LHCN-M2 (cell line): ENCODE measurements at places on chromosomes 5 and 9. TPM values are rescaled to one million over a fixed set of nuclear protein-coding genes. Genes with fewer than 3 reads are reported as not detected.

DNA sequence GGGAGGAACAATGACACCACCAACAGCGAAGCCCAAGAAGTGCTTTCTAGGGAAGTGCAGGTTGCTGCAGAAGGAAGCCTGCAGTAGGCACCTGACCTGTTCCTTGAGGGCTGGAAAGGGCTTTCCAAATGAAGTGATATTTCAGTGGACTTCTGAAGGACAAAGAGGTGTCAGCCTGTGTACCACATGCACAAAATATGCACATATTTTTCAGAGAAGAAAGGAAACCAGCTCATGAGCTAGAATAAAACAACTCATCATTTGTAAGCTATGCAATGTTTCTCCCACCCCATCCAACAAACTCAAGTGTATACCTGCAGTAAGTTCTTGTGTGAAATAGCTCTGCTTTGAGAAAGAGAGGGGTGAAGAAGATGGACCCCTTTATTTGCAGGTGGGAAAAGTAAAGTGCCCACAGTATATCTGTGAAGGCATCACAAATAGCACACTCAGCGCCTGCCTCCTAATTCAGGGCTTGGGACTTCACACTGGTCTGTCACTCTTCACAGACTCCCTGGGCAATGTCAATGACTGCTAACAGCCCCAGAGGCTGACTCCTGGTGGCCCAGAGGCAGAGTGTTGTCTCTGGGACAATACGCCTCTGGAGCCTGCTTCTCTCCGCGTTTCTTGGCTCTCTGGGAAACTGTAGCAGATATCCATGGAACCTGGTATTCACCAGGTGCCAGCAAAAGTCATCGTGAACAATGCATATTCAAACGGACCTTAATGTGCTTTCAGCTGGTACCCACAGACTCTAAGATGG lies 198.1 kb upstream of the EFNA5 start:
- DNase-seq: no peak

- no peak for DNase-seq
These were observed 431.4 kb upstream of the CCNG1 start for GRCh38 chr5:163005949-163006348.

GRCh38 chr9:5435912-5436311 lies 1.8 kb downstream of the PLGRKT start:
- no peak for DNase-seq

- DNase-seq: no peak
These were observed 328.2 kb upstream of the GRAMD2B start for GRCh38 chr5:126094991-126095390.

DNA sequence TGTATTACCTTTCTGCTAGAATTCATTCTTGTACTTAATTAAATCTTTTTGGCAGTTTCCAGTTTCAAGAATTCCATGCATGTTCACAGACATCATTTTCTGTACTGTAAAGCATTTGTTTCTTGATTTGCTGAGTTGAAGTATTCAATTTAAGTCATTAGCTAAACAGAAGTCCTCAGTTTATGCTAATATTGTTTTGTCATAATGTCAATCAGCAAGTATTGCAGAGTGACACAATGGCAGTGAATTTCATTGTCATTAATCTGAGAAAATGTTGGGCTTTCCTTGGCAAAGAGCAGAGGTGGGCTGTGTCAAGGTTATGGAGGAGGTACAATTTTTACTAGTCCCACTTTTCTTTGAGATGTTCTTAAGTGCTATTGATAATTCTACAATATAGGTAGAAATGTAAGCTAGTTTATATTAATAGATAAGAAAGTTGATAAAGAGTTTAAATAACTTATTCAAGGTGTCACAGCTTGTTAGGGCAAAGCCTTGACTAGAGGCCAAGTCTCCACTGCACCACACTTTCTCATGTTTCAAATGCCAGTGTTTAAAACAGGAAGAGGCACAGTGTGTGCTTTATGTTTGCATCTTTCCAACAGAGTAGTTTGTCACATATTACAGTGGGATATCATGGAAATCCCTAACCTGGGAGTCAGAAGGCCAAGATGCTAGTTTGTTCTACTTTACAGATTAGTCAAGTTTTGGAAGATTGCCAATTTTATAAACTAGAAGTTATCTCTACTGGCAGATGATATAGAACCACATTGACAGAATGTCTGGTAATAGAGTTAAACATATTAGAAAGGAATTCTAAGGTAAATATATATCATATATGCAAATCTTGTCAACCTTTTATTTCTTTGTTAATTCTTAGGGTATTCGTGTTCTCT lies 56.3 kb downstream of the SLF1 start:
- DNase-seq: peak; percentile 25

DNA sequence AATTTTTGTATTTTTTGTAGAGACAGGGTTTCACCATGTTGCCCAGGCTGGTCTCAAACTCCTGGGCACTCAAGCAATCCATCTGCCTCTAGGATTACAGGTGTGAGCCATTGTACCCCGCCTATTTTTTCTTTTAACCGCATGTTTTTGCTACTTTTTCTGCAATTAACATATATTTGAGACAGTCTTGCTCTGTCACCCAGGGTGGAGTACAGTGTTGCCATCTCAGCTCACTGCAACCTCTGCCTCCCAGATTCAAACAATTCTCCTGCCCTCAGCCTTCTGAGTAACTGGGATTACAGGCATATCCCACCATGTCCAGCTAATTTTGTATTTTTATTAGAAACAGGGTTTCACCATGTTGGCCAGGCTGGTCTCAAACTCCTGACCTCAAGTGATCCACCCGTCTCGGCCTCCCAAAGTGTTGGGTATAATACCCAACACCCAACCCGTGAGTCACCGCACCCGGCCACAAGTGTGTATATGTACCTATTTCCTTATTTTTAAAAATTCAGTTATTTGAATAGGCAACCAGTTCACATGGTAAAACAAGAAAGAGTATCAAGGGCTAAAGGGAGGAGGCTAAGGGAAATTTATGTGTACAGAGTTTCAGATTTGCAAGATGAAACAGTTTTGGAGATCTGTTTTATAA lies 13.3 kb downstream of the PHAX start:
- no peak for DNase-seq

DNA sequence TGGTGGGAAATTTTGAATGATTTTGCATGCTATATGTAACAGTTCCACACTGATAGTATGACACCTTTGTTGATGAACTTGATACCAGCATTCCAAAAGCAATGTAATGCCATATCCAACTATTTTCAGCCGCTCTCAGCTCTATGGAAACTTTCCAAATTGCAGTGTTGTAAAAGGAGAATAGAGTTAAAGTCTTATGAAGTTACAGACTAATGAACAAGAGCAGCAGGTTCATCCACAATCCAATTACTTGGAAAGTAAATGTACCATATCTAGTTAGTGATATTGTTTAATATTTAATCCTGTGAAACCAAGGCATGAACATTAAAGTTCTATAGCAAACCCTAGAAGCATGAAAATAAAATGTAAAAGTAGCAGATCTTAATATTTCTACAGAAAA lies 418.2 kb downstream of the TUSC1 start:
- no peak for DNase-seq

- DNase-seq: peak; percentile 93
These were observed 46.2 kb downstream of the RNF145 start for GRCh38 chr5:159163027-159163700.

GRCh38 chr5:165209101-165209727 lies 1703.8 kb downstream of the MAT2B start:
- peak; percentile 1 for DNase-seq

- DNase-seq: no peak
These were observed 17.1 kb upstream of the C9 start for GRCh38 chr5:39381376-39381775.

GRCh38 chr5:123673107-123673506 lies 161.1 kb downstream of the CSNK1G3 start:
- peak; percentile 72 for DNase-seq

- DNase-seq: no peak
These were observed 81.4 kb downstream of the CD180 start for GRCh38 chr5:67115246-67115645.

DNA sequence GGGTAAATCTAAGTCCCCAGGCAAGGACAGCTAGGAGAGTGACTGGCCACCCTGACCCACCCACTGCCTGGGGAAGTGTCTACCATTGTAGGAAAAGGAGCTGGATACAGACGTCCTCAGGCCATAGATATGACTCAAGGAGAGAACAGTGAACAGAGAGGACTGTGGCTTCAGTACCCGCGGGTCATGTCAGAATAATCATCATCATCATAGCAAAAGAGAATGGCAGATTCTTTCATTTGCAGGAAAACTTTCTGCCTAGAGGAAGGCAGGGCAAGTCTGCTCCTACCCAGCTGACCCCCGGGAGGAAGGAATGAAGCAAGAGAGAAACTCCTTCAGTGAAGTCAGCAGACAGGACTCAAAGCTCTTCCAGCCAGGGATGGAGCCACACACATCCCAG lies 52.2 kb upstream of the UBTD2 start:
- DNase-seq: no peak

GRCh38 chr9:101925498-101925897 lies 187.1 kb upstream of the GRIN3A start:
- no peak for DNase-seq

GRCh38 chr5:146628950-146629349 lies 113.0 kb upstream of the GPR151 start:
- no peak for DNase-seq

DNA sequence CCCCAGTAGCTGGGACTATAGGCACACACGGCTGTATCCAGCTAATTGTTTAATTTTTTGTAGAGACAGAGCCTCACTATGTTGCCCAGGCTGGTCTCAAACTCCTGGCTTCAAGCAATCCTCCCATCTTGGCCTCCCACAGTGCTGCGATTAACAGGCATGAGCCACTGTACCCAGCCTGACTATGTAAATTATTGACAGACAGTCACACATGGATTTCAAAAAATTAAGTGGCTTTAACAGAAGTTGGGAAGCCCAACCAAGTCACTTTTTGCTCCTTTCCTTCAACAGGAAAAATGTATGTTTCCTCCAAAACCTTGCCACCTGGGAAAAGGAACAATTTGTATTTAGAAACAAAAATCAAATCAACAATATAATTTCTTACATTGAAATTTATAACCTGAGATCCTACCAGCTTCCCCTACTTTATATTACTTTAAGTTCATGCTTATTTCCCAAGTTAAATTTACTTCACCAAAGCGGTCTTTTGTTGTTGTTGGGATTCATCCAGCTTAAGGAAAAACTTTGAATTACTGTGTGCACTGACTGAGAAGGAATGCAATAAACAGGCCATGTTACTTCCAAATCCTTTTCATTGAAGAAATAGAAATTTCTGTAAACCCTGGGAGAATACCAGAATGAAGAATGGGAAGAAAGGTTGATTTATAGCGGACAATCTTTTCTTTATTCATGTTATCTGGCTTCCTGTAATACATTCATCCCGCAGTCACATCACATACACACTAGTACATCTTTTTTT lies 8.6 kb downstream of the PCA3 start:
- peak; percentile 14 for DNase-seq

DNA sequence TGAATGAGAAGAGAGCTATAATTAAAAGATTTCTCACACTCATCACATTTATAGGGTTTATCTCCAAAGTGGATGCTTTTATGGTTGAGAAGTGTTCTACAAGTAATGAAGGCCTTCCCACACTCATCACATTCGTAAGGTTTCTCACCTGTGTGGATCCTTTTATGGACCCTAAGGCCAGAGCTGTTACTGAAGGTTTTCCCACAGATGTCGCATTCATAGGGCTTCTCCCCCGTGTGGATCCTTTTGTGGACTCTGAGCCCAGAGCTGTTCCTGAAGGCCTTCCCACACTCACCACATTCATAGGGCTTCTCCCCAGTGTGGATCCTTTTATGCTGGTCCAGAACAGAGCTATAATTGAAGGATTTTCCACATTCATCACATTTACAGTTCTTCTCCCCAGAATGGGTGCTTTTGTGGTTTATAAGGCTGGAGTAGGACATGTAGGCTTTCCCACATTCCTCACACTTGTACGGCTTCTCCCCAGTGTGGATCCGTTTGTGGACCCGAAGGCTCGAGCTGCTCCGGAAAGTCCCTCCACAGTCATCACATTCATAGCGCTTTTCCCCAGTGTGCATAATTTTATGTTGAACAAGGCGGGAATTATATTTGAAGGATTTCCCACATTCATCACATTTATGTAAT lies 10.5 kb downstream of the ZFP62 start:
- no peak for DNase-seq

- no peak for DNase-seq
These were observed 107.5 kb downstream of the GADD45G start for GRCh38 chr9:89712283-89712682.

- DNase-seq: peak; percentile 85
These were observed 12.0 kb downstream of the ADRA1B start for GRCh38 chr5:159928122-159928909.

- no peak for DNase-seq
These were observed 12.6 kb downstream of the GPSM1 start for GRCh38 chr9:136339958-136340310.

DNA sequence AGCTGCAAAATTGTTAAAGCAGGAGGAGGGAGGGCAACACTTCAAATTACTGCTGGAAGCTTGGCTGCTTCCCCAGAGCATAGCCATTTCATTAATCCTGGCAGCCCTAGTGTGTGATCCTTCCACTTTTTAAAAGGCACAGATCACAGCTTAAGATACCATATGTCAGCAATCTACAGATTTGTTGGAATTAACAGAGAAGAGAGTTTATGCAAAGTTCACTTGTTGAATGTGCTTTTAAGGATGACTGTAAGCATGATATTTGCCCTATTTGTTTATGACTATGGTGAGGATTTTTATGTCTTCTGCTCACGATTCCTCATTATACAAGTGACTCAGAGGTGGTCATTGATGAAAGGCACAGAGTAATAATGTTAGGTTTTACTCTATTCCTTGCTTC lies 156.0 kb upstream of the CDKN2B start:
- DNase-seq: peak; percentile 41

DNA sequence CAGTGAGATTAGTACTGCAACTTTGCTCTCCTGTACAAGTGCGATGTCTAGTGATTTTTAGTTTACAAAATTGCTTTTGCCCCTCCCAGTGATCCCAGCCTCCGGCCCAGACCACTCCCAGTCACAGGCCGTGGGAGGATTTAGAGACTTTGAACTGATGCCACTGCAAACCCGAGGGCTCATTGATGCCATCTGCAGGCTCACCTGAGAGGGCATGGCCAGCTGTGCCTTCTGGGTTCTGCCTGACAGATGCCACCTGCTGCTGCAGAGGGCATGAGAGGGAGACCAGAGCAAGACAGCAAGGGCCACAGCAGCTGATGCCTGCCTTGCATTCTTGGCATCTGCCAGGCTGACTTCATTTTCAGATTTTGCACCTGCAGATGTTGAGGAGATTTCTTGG lies 593.8 kb downstream of the CDK5RAP2 start:
- DNase-seq: no peak

- no peak for DNase-seq
These were observed 179.8 kb upstream of the PLPPR1 start for GRCh38 chr9:100848726-100849125.

The TMOD1 gene
- total RNA-seq: not detected in 2 replicates

The ENTPD2 gene
- not detected in 2 replicates for total RNA-seq

The C9orf153 gene
- total RNA-seq: not detected in 2 replicates

The KCNV2 gene
- not detected in 2 replicates for total RNA-seq

The PLEKHG4B gene
- total RNA-seq: 0.06 and 0.38 TPM in 2 replicates

The SPACA9 gene
- 3.5 and 4.1 TPM in 2 replicates for total RNA-seq

The TRIM14 gene
- 6.0 and 8.6 TPM in 2 replicates for total RNA-seq

The ISOC1 gene
- 14.0 and 15.3 TPM in 2 replicates for total RNA-seq

The FBXO10 gene
- 22.8 and 34.1 TPM in 2 replicates for total RNA-seq

The CNTNAP3B gene
- total RNA-seq: 0.11 TPM in 1 of 2 replicates, not detected in the other

The TBCA gene
- 168 and 179 TPM in 2 replicates for total RNA-seq
